CD4-positive, alpha-beta T cell treated with Interleukin-15 for 1 hour (primary cell): ENCODE measurements at places on chromosomes 11 and 22.
A peak's percentile ranks its signal among the peaks of the same experiment; 100 is the strongest.

DNA sequence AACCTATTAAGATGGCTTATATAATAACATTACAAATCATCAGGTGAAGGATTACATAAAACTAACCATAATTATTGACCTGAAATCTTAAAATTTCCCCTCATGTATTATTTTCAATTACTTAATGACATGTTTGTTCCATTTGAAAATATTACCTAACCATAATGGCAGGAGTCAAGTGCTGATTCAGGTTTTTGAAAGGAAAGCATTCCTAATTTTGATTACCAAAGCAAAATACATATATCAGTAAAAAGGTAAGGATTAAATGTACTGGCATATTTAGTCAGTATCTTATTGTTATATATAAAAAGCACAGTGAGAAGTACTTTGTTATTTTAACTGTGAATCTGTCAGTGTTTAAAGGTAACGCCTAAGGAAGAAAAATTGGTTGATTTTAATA, 960.0 kb upstream of the CNTN5 start:
- DNase-seq: no peak

GRCh38 chr11:126172596-126173038, 38.8 kb downstream of the RPUSD4 start:
- DNase-seq: no peak

- no peak for DNase-seq
Observed at GRCh38 chr22:49427341-49427740, 400.3 kb downstream of the BRD1 start.

GRCh38 chr22:42939451-42939881, 75.5 kb downstream of the PACSIN2 start:
- DNase-seq: no peak

GRCh38 chr11:68004551-68005335, 846 bp upstream of the UNC93B1 start:
- no peak for DNase-seq

DNA sequence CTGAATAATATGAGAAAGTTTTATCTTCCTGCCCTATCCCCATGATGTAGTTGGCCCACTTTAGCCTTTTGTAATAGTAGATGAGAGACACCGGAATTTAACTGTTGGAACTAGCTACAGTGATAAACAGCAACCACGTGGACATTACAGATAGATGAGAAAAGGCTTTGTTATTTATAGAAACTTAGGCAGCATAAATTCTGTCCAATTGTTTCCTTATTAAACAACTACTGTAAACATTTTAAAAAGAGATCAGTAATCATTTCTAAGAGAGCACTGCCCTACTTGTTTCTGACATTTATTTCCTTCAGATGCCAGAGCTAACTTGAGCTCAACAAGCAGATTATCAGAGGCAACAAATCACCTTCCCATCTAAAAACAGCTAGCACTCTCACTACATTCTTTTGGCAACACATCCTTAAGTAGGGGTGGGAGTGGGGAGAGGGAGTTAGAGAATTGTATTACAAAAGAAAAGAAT, 63.1 kb downstream of the SOX6 start:
- no peak for DNase-seq

DNA sequence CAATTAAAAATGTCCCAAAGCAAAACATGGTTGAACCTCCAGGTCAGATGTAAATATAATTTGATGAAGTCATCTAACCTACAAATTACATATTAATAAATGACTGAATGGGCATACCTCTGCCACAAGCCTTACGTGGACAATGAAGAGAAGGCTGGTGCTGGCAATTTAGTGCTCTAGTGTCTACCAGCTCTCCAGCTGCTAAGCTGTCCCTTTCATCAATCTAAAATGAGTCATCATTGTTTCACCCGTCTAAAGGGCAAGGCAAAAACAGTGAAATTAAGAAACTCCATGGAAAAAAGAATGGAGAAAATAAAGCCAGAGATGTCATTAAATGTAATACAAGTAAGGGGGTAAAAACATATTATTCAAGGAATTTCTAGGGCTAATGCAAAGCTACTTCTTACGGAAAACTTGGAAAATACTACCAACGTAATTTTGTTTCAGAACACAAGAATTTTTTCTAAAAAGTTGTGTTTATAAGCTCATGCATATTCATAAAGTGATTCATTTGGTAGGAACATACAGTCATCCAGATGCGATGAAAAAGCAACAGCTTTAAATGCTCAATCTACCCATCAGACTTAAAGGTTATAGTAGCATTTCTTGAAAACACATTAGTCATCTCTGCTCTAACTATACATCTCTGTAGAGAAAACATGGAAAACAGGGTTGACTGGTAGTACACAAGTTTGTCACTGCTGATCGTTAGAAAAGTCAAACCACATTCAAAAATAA, 71.5 kb downstream of the SIK3 start:
- no peak for DNase-seq

DNA sequence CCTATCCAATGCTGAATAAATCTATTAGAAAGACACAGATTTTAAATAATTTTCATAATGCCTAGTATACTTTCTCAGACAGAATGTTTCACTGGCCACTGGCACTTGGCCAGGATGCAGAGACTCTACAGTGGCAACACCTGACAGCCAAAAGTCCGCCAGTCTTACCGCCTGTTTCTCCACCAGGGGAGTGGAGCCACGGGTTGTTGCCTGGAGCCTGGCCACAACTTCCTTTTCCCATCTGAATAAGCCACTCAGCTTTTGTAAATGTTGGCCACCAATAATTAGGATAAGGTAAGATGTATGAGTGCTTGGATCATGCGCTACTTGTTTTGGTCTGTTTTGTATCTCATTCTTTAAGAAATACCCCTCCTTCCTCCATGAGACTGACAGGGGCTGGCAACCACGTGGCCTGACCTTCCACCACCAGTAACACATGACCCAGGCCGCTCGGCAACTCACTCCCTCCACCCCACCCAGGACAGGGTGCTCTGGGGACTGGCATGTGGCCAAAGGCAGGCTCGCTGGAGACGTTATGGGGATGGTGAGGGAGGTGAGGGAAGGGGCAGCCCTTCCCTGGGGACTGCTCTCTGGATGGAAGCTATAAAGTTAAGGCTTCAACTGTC, 93.0 kb upstream of the BID start:
- no peak for DNase-seq

- no peak for DNase-seq
Observed at GRCh38 chr22:46884365-46884764, 121.9 kb downstream of the TBC1D22A start.

- no peak for DNase-seq
Observed at GRCh38 chr22:19674929-19675253, 39.4 kb upstream of the SEPTIN5 start.

DNA sequence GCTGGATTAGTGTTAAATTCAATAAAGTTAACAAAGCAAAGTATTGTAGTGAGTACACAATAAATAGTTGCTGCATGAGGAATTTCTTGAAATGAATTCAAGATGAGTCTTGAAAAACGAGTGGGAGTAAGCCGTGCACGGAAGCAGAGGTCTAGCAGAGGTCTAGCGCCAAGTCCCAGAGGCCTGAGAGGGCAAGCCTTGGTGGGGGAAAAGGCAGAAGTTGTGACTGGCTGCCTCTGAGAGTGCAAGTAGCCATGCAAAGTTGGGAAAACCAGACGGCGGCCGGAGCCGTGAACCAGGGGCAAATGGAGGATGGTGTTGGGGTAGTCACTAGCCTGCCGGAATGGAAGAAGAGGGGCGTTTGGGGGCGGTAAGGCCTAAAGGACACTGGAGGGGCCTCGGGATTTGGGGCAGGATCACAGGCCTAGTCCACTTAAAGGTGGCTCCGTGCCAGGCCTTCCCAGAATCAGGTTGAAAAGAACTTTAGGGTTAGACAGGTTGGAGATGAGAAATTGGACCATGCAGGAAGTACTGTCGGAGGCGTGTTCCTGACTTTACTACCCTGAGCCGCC, 379 bp upstream of the SLC3A2 start:
- no peak for DNase-seq

DNA sequence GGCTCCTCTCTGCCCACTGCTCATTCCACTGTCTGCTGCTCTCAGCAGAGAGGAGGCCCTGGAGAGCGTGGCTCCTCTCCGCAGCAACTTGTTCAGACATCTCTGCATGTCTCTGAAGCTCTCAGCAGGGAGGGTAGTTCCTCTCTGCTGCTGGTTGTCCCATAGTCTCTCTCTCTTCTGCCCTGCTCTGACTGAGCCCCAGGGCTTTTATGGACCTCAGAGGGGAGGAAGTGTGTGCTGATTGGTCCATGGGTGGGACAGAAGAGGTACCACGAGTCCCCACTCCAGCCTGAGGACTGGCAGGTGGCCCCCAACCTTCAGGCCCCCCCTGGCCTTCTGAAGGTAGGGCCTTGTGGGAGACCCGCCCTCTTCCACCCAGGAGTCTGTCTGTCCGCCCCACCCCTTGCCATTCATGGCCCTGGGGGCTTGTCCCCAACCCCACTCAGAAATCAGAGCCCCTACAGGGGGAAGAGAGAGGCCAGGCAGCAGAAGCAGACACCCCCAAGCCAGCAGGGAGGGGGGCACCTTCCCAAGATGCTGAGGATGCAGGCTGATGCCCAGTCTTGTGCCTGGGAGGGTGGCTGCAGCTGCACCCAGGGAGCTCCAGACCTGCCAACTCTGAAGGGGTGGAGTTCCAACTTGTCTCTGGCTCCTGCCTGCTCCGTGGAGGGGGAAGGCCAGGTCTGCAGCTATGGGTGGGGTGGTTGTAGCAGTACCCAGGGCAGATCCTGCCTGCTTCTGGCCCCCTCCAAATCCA, 35.1 kb downstream of the C11orf91 start:
- no peak for DNase-seq

DNA sequence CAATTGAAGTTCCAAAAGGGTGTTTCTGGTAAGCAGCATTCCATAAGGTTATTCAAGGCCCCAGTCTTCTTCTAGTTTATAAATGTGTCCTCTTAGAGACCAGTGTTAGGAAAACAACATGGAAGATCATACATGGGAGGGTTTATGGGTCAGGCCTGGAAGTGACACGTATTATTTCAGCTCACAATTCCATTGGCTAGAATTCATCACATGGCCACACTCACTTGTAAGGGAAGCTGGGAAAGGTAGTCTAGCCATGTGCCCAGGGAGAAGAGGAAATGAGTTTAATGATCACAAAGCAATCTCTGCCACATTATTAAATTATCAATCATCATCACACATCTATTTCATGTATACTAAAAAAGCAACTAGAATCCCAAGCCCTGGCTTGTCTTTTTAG, 181.7 kb upstream of the TBCEL start:
- no peak for DNase-seq

DNA sequence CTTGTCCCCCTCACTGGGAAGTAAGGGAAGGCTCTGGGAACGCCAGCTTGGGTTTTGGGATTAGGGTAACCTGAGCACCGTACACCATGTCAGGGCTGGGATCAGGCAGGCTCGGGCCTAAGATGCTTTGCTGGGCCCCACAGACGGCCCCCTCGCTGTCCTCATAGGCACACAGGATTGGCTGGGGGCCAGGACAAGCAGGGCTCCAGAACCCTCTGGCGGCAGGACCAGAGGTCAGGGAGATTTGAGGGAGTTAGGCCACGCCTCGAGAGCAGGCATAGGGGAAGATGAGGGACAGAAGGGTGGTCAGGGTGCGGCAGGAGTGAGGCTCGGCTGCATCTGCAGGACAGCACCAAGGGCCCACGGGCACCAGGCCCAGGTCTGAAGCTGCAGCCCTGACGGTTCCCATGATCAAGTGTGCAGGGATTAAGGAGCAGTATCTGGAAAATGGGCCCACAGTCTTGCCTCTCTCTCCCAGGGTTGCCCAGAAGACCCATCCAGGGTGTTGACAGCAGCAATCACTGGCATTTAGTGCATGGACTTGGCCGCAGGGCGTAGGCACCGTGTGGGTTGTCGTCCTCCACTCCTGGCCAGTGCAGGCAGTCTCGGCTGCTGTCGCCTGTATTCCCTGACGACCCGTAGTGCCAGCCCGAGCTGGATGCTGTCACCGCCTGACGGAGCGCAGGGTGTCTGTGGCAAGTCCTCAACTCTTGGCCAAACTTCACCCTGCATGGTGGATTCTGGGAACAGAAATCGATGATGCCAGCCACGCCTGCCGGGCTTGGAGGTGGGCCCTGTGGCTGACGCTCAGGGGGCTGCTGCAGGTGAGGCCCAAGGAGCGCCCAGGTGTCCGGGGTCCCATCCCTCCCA, 15.7 kb upstream of the GNB1L start:
- peak; percentile 13 for DNase-seq

DNA sequence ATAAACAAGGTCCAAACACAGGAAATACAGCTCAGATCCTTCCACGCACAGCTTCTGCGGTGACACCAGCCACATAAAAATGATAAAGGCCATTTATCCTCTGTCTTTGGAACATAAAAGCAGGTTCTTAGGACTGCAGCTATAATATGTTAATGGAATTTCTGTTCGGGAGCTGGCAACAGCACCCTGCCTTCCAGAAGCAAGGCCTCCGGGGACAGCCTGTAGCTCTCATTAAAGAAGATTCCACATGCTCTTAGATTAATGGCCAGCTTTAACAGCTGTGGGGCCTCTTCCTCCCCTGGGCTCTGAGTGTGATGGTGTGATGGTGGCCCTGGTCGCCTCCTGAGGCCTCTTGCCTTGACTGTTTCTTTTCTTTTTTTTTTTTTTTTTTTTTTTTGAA, 137.3 kb downstream of the CACNA1I start:
- no peak for DNase-seq

DNA sequence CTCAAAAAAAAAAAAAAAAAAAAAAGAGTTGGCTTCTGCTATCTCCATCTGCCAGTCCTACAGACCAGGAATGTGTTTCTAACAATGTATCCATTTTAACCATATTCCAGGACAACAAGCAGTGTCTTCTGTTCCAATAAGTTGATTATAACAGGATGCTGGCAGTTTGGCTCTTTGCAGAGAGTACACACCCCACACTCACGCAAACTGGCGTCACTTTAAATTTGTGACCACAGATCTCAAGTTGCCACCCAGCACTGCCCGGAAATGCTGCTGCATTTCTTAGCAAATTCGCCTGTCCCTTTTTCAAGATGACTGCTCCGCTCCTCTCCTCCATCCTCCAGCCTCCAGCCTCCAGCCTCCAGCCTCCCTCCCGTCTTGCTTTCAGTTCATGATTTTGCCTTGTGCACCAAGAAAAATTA, 44.3 kb downstream of the SCGB1A1 start:
- no peak for DNase-seq

DNA sequence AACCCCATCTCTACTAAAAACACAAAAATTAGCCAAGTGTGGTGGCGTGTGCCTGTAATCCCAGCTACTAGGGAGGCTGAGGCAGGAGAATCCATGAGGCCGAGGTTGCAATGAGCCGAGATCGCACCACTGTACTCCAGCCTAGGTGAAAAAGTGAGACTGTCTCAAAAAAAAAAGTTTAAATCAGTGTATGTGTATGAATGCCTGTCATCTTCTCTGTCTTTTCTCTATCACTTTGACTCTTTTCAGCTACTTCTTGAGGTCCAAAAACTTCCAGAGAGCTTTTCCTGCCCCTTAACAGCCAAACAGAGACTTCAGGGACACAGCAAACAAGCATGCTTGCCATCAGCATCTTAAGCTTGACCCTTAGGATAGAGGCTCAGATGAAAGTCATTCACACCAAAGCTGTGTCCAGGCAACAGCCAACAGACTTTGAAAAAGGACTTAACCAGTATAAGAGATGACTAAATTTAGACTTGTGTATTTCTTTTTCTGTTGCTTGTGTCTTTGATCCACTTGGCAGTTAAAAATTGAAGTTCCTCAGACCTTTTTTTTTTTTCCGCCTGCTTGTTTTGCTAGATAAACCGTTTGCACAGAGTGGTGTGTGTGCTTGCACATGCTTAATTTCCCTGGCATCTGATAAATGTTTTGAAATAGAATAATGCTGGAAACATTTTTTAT, 151.9 kb downstream of the DBX1 start:
- DNase-seq: no peak
